ENCODE measurements at places on chromosomes 6 and 20.
A peak's percentile ranks its signal among the peaks of the same experiment; 100 is the strongest.

GRCh38 chr20:56987986-56988385 is 278.5 kb downstream of the BMP7 start:
- no peak for DNase-seq

DNA sequence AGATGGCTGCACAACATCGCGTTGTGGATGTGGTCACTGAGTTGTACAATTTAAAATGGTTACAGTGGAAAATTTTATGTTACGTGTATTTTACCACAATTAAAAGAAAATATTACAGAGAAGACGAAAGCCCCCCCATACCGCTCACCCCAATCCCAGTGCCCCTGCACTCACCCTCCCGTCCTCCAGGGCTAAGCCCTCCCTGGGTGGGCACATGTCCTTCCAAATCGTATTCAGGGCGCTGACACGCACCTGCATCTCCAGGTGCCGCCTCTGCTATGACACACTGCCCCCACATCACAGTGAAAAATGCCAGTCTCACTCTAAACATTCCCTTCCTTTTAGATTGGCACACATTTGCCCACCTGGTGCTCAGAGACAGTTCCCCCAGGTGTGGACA is 49.4 kb downstream of the PSMG4 start:
- DNase-seq = no peak

GRCh38 chr6:80789912-80790570 is 683.6 kb downstream of the BCKDHB start:
- DNase-seq = no peak

- DNase-seq = no peak
Observed at GRCh38 chr6:22882581-22882980, 313.2 kb downstream of the HDGFL1 start.

DNA sequence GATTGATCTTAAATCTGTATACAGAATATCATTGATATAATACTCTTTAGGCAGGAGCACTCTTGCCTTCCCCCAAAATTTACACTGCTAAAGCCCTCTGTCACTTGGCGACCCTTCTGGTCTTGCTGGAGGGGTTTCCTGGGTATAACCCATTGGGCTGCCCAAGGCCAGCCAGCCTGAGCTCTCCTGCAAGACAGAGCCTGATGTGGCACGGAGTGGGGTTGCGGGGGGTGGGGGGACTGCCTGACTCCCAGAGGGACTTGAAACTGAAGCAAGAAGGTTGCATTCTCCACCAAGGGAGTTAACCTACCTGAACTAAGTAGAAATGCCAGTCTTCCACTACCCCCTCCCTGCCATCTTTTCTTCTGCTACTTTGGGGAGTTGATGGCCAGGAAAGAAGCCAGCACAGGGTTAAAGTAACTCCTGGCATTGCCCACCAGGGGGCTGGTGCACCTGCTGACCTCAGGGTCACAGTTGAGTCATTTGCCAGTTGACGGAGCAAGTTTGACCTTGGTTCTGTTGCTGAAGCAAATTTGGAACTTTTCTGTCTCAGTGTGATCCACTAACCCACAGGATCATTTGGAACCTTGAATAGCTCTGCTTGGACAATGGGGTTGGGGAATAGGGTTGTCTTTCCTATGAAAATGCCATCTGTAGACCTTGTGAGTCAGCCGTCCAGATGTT is 79.4 kb downstream of the ASXL1 start:
- peak; percentile 58 for DNase-seq

GRCh38 chr6:159077123-159077522 is 32.3 kb upstream of the TAGAP start:
- DNase-seq = no peak

DNA sequence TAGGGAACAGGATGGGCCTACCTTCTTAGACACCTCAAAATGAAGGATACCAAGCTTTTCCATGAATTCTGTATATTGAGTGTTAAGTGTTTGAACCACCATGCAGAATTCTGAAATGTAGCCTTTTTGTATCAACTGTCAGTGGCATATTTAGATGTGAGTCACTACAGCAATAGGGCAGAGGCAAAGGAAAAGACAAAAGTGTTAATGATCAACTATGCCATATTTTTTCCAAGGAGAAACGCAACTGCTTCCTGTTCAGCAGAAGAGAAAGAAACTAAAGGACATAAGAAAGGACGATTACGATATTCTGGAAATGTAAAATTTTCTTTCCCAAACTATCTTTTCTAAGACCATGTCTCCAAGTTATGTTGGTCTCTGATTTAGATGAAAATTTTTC is 104.6 kb upstream of the RSPO3 start:
- no peak for DNase-seq

- no peak for DNase-seq
Observed at GRCh38 chr20:21173485-21173884, 47.6 kb downstream of the KIZ start.

DNA sequence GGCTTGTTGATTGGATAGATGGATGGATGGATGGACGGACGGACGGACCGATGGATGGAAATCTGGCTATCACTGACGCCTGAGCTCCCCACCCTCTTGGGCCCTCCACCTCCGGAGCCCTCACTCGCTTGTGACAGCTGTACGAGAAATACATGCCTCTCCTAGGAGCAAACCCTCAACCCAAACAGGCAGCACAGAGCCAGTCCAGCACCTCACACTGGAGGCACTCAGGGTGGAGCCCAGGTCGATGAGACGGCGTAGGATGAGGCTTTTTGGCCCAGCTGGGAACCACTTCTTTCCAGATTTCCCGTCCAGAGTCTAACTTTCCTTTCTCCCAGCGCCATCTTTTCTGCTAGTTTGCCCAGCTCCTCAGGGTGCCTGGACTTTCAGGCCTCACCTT is 2.7 kb upstream of the LY6G5C start:
- DNase-seq = no peak

- no peak for DNase-seq
Observed at GRCh38 chr6:36217188-36217587, 20.6 kb downstream of the BRPF3 start.

DNA sequence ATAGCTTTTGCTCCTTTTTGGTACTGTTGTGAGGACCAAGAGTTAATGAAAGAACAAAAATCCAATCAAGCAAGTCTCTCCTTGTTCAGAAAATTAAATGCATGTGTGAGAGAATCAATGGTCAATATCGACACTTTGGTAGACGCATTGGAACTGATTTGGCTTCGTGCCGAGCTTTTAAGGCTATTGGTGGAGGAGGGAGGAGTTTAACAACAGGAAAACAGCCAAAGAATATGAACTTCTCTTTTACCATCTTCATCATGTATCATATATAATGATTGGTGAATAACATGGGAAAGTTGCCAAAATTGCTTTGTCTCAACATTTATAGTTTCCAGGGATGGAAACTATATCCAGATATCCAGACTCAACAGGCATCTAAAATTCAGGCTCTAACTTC is 266.5 kb upstream of the CITED2 start:
- no peak for DNase-seq

DNA sequence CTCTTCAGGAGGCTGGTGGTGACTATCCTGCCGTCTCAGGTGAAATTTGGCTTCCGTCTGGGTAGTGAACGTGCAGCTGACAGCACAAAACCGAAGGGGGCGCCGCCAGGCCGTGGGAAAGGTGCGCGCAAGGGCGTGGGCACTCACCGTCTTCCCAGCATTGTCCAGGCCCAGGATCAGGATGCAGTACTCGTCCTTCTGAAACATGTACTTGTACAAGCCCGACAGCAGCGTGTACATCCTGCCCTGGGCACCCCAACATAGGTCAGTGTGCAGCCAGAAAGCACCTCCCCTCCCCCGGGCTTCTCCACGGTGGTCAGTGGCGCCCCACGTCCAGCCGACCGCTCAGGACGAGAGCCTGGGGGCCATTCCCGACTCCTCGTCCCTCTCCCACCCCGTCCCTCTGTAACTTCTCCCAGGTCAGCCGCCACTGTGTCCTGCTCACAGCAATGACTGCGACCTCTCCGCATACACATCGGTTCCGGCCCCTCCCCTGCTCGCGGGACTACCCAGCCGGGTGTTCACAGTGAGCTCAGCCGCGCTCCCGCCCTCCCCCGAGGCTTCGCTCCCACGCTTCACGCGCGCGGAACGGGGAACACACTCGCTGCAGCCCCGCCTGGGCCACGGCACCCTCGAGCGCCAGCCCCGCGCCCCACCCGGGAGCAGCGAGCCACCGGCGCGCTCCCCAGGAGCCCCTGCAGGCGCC is 771 bp downstream of the ARFRP1 start:
- peak; percentile 81 for DNase-seq

- DNase-seq = no peak
Observed at GRCh38 chr20:38831995-38832620, 26.6 kb downstream of the PPP1R16B start.

- no peak for DNase-seq
Observed at GRCh38 chr6:126784161-126784790, 334.2 kb upstream of the RSPO3 start.

- DNase-seq = no peak
Observed at GRCh38 chr20:32490942-32491763, 94.0 kb downstream of the NOL4L start.

DNA sequence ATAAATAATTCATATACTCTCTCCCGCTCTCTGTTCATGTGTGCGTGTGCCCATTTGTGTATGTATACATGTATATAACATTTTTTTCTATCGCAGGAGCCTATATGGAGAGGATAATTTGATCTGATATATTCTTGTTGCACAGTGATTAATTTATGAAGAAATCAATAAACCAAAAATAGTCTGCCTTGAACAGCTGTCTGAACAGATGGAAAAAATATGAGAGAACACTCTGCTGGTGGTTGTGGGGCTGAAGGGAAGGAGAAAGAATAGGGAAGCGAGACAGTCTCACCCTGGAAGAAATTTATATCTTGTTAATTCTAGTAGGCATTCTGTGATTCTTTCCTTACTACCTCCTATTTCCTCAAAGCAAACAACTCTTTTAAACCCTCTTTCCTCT is 96.6 kb upstream of the B3GAT2 start:
- no peak for DNase-seq

- DNase-seq = no peak
Observed at GRCh38 chr6:12772416-12772815, 55.8 kb downstream of the PHACTR1 start.

- no peak for DNase-seq
Observed at GRCh38 chr20:57803508-57804005, 93.7 kb upstream of the PMEPA1 start.

DNA sequence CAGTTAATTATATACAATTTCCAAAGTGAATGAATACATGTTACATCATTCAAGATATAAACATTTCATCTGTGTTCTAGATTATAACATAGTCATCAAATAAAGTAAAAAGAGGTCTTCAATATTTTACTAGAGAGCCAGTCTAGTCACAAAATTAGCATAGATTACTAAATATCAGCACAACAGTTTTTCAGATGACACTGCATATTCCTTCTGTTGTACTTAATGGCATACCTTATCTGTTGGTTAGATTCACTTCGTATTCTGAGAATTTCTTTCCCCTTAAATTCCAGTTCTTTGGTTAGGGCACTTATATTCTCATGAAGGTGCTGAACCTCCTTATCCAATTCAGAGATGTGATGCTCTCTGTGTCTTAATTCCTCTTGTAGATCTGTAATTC is 39.8 kb upstream of the MCM9 start:
- DNase-seq = no peak

DNA sequence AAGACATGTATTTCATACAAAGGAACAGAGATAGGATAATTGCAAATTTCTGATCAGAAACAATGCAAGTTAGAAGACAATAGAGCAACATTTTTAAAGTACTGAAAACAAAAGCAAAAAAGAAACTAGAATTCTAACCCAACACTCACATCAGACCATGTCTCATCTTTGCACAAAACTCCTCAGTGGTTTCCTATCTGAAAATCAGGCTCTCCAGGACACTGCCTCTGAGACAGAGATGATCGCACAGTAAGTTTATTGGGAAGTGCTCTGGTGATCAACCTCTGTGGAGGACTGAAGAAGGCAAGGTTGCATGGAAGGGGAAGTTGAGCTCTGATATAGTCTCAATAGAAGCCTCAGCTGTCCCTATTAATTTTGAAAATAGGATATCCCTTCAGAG is 2.3 kb upstream of the TTBK1 start:
- DNase-seq = no peak

DNA sequence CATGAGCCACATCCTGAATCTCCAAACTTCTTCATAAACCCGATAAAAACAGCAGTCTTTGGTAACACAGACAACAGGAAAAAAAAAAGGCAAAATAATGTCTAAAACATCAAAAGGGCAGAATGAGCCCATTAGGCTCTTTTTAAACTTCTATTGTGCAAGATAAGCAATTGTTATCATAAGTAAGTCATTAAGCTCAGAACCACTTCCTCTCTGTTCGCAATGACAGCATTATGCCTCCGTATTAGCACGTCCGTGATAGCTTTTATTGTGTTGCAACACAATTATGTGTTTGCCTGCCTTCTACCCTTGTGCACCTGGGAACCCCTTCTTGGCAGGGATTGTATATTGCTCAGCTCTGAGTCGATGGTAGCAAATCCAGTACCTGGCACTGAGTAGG is 147.1 kb downstream of the LRFN2 start:
- no peak for DNase-seq

DNA sequence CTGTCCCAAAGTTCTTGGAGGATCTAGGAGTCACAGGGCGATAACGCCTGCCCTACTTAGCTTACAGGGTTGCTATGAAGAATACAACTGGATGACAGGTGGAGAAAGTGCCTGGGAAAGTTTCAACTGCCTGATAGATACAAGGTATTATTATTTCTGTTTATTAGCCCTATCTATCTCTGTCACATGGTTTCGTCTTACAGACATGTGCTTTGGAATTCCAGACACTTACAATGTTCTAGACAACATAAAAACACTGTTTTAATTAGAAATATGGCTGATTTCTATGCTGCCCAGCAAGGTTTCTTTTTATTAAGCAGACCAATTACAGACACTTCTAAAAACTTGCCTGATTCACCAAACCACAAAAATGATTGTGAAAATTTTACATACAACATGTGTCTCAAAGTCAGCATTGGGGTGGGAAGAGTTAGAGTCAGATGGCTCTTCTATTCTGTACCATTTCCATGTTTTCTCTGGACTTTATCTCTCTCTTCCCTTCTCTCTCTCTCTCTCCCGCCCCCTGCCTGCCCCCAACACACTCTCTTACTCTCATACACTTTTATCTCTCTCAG is 50.0 kb downstream of the GJA10 start:
- DNase-seq = no peak

GRCh38 chr6:45650524-45651135 is 272.9 kb upstream of the SUPT3H start:
- DNase-seq = no peak

GRCh38 chr6:98975421-98975820 is 27.7 kb upstream of the FBXL4 start:
- no peak for DNase-seq

Data from Caco-2 (cell line).